ENCODE measurements at places on chromosomes 5 and 9.

DNA sequence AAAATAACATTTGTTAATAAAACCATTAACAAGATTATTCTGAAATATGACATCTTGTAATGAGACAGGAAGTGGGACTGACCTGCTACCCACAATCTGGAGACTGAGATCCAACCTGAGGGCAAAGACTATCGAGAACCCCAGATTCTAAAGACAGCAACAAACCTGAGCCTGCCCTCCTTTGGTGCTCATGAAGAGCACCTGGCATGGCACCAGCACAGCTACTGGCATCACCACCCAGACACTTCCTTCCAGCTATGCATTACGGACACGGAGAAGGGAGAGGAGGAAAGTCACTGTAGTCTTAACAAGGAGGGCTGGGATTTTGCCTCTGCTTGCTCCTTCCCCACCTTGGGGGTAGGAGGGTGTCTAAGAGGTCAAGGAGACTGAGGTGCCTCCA is 105.5 kb downstream of the AUH start:
- DNase-seq: no peak

GRCh38 chr5:176535101-176535663 is 2.0 kb downstream of the RNF44 start:
- no peak for DNase-seq

DNA sequence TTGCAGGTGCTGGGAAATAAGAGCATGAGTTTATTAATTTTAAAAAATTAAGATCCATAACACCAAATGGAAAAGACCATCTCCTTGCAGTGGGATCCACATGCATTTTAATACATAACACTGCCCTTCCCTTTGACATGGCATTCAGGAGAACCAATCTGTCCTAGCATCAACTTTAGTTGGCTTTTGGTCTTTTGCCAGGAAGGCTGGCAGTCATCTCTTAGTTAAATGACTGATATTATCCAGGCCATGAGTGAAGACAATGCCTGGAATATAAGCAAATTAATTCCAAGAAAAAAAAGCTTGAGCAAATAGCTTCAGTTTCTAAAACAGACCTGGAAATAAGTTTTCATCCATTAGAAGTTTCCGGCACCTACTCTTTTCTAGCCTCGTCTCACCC is 55.1 kb upstream of the OTULINL start:
- no peak for DNase-seq

DNA sequence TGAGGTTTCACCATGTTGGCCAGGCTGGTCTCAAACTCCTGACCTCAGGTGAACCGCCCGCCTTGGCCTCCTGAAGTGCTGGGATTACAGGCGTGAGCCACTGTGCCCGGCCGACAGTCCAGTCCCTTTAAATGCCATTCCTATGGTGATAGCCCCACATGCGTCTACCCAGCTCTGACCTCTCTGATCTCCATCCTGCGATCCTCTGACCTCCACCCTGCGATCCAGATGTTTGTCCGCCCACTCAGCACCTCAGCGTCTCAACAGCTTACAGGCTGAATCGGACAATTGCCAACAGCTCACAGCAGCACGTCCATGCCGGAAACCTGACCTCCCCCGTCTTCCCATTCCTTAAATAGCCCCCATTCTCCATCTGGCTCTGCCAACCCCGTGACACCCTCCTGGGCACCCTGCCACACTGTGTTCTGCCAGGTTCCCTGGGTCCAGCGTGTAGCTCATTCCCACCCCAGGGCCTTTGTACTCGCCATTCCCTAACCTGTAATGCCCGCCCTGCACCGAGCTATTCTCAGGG is 44.0 kb upstream of the RNU6ATAC start:
- no peak for DNase-seq

GRCh38 chr9:92467511-92467910 is 14.8 kb downstream of the ASPN start:
- no peak for DNase-seq

GRCh38 chr9:4935001-4935672 is 49.9 kb upstream of the JAK2 start:
- DNase-seq: no peak

DNA sequence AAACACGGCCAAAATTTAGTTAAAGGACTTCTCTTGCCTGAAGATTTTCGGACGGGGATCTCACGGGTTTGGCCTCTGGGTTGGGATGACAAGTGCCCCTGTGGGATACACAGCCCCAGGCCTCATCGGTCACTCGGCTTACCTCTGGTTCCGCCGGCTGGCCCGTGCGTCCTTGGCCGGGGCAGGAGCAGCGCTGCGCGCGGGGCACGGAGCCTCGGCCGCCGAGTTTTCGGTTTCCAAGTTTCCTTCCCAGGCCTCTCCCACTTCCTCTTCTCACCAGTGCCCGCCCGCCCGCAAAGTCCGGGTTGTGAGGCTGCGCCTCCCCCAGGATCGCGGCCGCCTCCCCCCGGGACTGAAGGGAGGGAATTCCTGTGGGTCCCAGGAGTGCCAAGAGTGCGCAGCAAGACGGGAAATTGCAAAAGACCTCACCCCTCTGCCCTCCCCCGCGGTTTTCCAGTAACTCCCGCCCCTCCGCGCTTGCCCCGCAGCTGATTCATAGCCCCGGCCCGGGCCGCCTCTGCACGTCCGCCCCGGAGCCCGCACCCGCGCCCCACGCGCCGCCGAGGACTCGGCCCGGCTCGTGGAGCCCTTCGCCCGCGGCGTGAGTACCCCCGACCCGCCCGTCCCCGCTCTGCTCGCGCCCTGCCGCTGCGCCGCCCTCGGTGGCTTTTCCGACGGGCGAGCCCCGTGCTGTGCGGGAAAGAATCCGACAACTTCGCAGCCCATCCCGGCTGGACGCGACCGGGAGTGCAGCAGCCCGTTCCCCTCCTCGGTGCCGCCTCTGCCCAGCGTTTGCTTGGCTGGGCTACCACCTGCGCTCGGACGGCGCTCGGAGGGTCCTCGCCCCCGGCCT is at the start of gene OSMR:
Gene OSMR (plus strand): TSS at position 487 of the 853 bp plus-strand sequence. CDS start 23,033 bp downstream, outside the sequence.
- DNase-seq: no peak

DNA sequence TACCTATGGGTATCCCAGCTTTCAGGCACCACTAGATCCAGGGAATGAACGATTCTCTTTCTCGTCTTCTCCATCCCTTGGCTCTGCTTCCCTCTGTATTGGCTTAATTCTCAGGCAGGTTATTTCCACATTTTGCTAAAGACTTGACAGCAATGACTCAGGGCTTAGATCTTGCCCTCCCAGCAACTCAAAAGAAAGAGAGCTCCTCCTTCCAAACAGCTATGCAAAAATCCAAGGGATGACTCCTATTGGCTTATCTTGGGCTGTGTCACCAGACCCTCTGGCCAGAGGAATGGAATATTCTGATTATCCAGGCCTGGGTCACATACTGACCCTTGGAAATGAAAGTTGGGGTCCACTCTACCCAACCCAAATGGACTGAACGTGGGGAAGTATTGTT is 270.2 kb downstream of the NTRK2 start:
- no peak for DNase-seq

DNA sequence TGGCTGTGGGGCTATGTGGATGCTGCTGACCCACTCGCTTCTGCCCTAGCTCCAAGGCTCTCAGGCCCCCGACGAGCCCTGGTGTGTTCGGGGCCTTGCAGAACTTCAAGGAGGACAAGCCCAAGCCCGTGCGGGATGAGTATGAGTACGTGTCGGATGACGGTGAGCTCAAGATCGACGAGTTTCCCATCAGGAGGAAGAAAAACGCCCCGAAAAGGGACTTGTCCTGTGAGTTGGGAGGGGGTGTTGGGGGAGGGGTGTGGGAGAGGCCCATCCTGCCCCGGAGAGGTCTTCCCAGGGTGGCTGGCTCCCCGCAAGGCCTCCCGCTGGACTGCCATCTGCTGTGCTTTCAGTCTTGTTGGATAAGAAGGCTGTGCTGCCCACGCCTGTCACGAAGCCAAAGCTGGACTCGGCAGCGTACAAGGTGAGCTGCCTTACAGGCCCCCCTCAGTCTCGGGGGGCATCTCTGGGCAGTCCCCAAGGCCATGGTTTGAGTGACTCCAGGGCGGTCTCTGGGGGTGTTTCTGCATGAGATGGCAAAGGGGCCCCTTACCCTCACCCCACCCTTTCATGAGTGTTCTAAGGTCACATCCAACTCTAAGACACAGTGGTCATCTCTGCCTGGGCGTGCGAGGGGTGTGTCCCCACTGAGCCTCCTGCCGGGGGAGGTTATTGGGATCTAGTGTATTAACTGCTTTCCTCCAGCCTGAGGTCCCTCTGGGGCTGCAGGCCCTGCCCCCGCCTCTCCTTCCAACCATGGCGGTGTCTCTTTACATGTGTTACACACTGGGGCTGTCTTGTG is 89.5 kb downstream of the PHF2 start:
- peak; percentile 65 for DNase-seq

GRCh38 chr5:95856501-95856981 is 34.0 kb upstream of the GLRX start:
- DNase-seq: no peak

- no peak for DNase-seq
These were observed 735 bp upstream of the RPL26L1 start for GRCh38 chr5:172958331-172959046.

GRCh38 chr5:40734986-40735385 is 20.8 kb downstream of the TTC33 start:
- no peak for DNase-seq

- DNase-seq: no peak
These were observed 11.5 kb upstream of the FAF2 start for GRCh38 chr5:176436656-176437055.

- no peak for DNase-seq
These were observed 112.7 kb downstream of the OSTF1 start for GRCh38 chr9:75200892-75201470.

- no peak for DNase-seq
These were observed 134.4 kb downstream of the BARX1 start for GRCh38 chr9:93820667-93821306.

DNA sequence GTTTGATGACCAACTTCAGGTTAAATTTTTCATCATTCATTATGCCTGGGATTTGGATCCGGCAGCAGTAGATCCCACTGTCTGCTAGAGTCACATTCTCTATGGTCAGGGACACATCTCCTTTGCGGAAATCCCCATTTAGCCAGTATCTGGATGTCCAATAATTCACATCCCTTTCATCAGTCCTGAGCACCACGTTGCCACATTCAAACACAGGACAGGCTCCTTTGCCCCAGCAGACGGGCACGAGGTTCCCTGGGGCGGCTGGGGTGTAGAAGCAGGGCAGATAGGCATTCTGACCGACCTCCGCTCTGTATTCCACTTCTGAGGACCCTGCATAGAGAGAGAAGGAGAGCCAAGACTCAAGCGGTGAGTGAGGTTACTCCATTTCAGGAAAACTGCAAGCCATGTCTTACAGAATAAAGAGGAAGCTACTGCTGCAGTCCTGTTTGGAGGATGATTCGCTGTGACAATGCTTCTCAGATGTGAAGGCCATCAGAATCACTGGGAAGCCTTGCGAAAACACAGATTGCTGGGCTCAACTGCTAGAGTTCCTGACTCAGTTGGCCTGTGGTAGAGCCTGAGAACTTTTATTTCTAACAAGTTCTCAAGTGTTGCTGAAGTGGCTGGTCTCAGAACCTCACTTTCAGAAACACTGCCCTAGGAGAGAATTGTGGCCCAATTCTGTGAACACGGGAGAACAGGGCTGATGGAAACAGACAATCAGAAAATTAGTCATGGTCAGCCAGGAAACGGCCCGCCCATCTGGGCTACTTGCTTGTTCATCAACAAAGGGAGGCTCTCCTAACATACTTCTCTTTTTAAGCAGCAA is 2.0 kb downstream of the HAVCR2 start:
- no peak for DNase-seq

GRCh38 chr5:149939546-149939945 is 5.0 kb downstream of the PDE6A start:
- DNase-seq: no peak

- no peak for DNase-seq
These were observed 50.9 kb downstream of the GPR107 start for GRCh38 chr9:130104491-130105193.

DNA sequence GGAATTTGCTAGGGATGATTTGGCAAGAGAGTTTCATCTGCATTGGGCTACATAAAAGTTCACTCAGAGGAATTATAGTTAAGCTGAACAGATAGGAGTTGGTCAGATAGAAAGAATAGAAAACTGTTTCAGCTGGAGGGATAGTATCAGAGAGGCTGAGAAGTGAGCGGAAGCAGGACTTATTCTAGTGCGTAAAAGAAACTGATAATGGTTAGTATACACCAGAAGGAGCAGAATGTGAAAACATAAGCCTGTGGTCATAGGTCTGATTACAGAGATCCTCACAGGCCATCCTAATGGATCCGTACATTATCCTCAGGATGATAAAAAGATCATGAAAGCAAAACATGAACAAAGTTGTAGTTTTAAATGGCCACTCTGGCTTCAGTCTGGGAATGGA is 585.2 kb downstream of the BRINP1 start:
- DNase-seq: no peak

DNA sequence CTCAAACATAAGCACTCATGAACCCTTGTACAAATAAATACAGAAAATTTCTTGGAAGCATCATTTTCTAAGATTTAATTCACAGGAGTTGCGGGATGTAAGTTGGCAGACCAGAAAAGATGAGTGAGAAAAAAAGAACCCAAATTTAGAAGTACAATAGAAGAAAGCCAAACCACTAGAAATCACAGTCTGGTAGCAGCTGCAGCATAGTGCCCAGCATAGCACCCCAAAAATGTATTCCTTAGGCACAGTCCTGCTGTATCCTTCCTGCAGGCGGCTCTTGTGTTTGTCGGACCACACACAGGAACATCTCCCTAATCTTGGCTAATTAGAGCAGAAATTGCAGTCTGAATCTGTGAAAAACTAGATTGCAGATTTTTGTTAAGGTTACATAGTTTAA is 208.5 kb upstream of the TRPM3 start:
- no peak for DNase-seq

DNA sequence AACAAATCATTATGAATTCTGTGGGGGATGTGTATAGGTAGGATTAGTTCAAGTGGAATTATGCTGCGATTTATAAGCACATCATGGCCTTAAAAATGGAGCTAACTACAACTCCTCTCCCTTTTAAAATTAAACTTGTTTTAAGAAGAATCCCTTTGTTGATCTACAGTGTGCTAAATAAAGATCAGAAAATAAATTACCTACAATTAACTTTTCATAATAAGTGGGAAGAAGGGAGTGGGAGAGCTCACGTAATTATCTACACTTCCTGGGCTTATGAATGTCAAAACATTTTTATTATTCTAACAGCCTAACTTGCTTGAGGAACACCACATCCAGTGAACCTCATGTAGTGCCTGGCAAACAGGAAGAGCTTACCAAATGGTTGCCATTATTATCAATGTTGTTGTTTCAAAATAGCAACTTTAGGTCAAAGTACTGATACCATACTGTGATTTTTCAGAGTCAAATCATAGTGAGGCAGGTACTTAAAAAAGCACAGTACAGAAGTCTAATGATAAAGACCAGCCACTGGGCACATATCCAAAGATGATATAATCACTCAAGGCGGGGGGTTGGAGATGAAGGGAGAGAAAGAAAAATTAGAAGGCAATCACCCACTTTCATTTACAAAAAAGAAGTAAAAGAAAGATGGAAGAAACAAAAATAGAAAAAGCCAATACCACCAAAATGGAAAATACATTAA is 174.0 kb downstream of the RAPGEF6 start:
- no peak for DNase-seq
